ENCODE measurements at places on chromosomes 2 and 18. TPM values are rescaled to one million over a fixed set of nuclear protein-coding genes. Genes with fewer than 3 reads are reported as not detected.

DNA sequence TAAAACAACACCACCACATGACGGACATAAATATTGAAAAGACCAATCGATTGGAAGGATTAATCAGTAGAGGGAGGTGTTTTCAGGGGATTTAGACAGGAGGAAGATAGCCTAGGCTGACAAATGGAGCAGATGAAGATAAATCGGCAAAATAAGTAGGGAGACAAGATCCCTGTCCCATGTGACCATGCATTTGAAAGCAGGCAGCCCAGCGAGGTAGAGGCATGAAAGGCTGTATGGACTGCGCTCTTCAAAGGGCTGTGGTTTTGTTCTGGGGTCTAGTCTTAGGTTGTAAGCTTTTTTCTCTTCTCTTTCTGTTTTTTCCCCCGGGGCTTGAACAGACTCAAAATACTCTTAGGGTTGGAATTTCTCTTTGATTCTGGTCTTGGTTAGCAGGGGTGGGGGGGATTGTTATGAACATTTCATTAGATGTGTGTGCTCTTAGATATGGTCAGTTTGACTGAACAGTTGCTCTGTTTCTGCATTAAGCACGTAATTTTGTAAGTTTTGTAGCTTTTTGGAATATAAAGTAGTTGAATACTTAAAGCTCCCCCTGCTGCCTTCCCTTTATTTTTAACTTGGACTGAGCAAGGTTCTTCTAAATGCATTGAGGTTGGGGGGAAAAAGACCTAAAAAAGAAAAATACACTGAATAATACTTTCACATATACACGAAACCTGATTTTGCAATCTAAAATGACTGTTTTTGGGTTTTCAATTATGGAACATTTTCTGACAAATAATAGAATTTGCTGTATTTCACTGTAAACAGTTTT, 32.2 kb downstream of the ZNF532 start:
- DNase-seq = no peak

DNA sequence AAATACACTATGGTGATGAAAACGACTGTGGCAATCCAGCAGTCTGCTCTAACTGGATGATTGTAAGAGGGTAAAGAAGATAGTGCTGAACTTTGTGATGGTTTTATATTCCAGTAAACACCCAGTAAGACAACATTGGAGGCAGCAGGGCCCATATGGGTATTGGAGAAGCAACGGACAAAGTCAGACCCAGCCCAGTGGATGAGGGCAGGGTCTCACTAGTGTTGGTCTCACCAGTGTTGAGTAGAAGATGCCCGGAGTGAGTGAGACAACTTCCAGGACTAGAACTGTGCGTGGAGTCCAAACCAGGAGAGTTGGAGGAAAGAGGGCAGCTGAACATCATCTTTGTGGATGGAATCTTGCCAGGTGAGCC, 71.9 kb upstream of the CELF4 start:
- no peak for DNase-seq

Gene ANKRD62
- not detected for total RNA-seq

Gene LYPD6
- total RNA-seq = 1.1 TPM

Gene FAM237A
- total RNA-seq = not detected

DNA sequence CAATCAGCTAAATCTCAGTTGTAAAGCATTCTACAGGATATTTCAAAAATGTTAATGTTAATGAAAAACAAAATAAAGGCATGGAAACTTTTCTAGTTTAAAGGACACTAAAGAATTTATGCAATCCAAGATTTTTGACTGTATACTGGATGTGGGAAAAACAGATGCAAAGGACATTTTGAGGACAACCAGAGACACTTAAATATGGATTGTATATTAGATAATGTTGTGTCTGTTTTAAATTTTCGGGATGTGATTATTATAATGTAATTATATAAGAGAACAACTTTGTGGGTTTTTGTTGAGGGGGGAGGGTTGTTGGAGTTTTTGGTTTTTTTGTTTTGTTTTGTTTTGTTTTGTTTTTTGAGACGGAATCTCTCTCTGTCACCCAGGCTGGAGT, 30.9 kb downstream of the PSMA8 start:
- DNase-seq = no peak

GRCh38 chr18:74132201-74132600, 15.4 kb downstream of the FBXO15 start:
- no peak for DNase-seq

Gene ICA1L
- total RNA-seq = 9.9 TPM

DNA sequence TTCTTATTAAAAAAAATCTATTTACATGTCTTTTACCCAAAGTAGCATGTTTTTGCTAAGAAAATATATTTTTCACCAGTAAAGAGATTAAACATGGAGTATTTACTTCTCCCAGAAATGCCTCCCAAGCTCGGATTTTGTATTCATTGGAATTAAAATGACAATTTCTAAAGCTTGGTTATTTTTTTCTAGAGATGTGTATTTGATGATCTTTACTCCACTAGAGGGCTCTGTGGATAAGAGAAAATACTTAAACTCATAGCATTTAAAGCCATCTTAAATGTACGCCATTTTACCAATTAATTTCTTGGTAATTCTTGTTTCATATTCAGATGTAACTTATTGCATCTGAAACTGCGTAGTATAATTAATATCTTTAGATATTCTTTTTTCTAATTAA, 461.4 kb downstream of the GALR1 start:
- peak; percentile 0 for DNase-seq

- DNase-seq = peak; percentile 80
These were observed 87.3 kb upstream of the PPP1CB start for GRCh38 chr2:28664120-28664842.

DNA sequence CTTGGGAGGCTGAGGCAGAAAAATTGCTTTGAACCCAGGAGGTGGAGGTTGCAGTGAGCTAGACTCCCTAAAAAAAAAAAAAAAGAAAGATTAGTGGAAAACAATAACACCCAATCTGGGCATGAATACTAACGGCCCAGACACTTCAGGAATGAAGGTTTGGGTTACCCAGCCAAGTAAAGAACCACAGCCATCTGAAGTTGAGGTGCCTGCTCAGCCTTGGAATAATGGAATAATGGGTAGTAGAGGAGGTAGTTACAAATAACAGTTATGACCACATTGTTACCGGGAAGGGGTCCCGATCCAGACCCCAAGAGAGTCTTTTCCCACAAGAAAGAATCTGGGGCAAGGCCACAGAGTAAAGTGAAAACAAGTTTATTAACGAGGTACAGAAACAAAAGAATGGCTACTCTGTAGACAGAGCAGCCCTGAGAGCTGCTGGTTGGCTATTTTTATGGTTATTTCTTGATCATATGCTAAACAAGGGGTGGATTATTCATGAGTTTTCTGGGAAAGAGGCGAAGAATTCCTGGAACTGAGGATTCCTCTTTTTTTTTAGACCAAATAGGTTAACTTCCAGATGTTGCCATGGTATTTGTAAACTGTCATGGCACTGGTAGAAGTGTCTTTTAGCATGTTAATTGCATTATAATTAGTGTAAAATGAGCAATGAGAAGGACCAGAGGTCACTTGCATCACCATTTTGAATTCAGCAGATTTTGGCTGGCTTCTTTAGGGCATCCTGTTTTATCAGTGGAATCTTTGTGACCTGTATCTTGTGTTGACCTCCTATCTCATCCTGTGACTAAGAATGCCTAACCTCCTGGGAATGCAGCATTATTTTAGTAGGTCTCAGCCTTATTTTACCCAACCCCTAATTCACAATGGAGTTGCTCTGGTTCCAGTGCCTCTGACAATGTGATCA, 96.2 kb upstream of the HAAO start:
- DNase-seq = no peak

DNA sequence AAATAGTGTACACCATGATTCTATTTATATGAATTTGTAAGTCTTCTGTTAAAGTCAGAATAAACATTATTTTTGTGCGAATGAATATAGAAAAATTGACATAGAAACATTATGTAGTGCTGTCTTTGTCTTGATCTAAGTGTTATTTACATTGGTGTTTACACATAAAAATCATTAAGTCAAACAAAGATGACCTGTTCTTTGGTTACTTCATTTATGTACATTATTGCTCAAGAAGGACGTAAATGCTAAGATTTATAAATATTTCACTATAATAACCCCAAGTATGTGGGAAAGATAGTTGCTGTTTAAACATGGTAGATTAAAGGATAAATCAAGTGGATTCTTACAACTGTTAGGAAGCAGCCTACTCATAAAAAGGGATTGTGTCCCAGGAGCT, 536.8 kb upstream of the DSEL start:
- DNase-seq = no peak

DNA sequence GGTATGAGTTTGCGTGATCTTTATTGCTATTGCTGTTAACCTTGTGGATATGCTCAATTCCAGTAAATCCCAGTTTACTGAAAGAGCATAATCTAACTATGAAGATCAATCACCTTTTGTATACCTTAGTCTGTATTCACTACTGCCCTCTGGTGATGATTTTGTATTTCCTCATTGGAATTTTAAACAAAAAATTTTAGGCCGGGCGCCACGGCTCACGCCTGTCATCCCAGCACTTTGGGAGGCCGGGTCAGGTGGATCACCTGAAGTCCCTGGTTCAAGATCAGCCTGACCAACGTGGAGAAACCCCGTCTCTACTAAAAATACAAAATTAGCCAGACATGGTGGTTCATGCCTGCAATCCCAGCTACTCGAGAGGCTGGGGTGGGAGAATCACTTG, 5.1 kb downstream of the COMMD1 start:
- DNase-seq = no peak

- DNase-seq = no peak
These were observed 19.3 kb upstream of the CHMP1B start for GRCh38 chr18:11831921-11832320.

Gene CERS6
- 18.8 TPM for total RNA-seq

- no peak for DNase-seq
These were observed 348.3 kb upstream of the DSEL start for GRCh38 chr18:67864677-67865340.

Gene KLHL14
- total RNA-seq = 15.4 TPM

GRCh38 chr18:46481048-46481846, 175.8 kb downstream of the LOXHD1 start:
- DNase-seq = peak; percentile 59

GRCh38 chr2:37091873-37092272, 7.6 kb downstream of the GPATCH11 start:
- DNase-seq = no peak

DNA sequence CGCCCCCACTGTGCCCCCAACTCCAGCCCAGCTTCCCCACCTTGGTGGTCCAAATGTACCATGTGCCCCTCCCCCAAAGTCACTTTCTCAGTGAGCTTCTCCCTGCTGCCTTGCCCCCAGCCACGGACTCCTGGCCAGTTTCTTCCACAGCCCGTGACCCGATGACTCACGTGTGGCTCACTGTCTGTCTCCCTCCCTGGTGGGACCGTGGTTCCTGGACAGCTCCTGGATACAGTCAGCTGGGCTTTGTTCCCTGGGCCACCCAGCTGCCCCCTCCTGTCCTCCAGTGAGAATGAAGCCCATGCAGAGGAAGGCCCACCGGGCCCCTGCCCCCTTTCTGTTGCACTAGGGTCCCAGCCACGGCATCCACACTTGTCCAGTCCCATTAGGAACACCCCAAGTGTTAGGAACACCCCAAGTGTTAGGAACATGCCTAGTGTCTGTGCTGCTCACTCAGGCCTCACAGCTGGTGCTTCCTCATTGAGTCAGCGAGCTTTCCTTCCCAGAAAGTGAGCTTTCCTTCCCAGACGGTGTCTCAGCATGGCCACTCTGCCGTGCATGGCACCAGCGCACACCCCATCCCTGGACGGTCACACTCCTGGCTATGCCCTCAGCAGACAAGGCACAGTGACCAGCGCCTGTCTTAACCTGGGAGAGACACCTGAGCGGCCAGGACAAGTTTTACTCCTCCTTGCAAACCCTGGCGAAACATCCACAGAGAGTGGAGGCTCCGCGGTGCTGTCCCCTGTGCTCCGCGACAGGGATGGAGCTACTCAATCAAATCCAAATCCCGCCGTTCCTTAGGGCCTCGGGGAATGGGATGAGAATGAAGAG, 44.8 kb upstream of the CTDP1 start:
- DNase-seq = no peak

DNA sequence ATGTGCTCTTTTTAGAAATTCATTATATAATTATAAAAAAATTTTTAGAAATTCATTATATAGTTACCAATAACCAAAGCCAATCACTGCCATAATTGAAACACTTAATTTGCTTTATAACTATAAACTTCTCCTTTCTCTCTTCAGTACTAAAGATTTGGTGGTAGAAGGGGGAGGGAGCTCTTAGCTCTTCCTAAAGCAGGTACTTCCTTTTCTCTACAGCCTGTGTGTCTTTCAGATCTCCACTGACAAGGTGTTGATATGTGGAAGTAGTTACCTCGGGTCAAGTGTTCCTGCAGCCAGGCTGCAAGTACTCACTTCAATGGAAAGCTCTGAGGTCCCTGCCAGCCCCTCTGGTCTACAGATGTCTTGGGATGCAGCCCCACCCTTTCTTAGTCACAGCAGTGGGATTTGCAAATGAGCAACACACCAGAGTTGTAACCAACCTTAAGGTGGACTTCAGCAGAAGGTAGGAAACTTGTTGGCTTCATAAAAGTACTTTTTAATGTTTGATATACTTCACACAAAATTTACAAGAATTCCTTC, 690.0 kb downstream of the ARHGAP15 start:
- DNase-seq = no peak

- DNase-seq = peak; percentile 21
These were observed 34.7 kb downstream of the INO80C start for GRCh38 chr18:35463050-35463449.

- DNase-seq = no peak
These were observed 4.0 kb downstream of the DGKD start for GRCh38 chr2:233358335-233358734.

- DNase-seq = no peak
These were observed 28.2 kb downstream of the BCL2L11 start for GRCh38 chr2:111148925-111149324.

- DNase-seq = no peak
These were observed 46.4 kb upstream of the CXCR4 start for GRCh38 chr2:136164280-136164776.

Data from kidney (tissue), 22 donors.